Eye (tissue), 1 donor: ENCODE measurements at places on chromosomes 13 and 19.
A peak's percentile ranks its signal among the peaks of the same experiment; 100 is the strongest.

GRCh38 chr13:20136781-20137703, 23.8 kb downstream of the GJA3 start:
- DNase-seq = peak; percentile 35

DNA sequence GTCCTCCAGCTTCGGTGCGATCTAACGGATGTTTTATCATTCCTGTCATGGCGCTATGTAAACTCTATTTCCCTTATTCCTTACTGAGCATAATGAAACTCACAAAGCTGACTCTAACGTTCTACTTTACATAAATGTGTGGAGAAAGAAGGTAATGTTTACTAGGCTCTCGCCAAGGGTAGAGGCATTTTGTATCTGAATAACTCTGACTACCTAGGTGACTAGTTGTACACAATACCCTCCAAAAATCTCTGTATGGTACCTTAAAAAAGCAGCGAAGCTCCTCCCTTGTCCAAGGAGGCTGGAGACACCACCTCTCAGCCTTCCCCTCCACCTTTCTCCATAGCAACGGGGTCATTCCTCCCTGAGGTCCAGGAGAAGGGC, 316 bp upstream of the ZNF530 start:
- no peak for DNase-seq

DNA sequence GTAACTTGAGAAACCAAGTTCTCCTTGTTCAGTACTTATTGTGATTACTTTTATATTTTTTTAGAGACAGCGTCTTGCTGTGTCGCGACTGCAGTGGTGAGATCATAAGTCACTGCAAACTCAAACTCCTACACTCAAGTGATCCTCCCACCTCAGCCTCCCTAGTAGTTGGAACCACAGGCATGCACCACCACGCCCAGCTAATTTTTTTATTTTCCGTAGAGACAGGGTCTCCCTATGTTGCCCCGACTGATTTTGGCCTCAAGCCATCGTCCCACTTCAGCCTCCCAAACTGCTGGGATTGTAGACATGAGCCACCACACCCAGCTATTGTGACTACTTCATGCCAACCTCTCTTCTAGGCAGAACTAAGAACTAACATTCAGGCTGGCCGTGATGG, 8.3 kb downstream of the C19orf53 start:
- no peak for DNase-seq

GRCh38 chr13:42101821-42102585, 53.6 kb downstream of the DGKH start:
- no peak for DNase-seq

- DNase-seq = no peak
These were observed 7.1 kb downstream of the ARHGAP45 start for GRCh38 chr19:1073956-1074517.

GRCh38 chr13:113937527-113938180, 36.2 kb downstream of the C13orf46 start:
- peak; percentile 82 for DNase-seq

GRCh38 chr13:42405665-42406390, 133.9 kb downstream of the AKAP11 start:
- DNase-seq = peak; percentile 22

DNA sequence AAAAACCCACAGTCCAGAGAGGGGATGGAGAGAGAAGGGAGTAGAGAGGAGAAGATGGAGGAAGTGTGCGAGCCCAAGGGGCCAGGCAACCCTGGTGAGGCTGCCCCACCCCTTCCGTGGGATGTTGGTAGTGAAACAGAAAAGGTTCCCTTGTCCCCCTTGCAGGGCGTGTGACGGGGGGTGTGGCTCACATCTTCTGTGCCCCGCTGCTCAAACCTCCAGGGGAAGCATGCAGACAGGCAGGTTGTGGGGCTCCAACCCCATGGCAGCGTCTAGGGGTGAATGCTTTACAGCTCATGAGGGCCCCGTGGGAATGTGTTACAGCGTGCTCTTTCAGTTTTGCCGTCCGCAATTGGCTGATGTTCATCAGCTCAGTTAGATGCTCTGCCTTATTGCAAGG, 14.7 kb upstream of the EVI5L start:
- DNase-seq = no peak

DNA sequence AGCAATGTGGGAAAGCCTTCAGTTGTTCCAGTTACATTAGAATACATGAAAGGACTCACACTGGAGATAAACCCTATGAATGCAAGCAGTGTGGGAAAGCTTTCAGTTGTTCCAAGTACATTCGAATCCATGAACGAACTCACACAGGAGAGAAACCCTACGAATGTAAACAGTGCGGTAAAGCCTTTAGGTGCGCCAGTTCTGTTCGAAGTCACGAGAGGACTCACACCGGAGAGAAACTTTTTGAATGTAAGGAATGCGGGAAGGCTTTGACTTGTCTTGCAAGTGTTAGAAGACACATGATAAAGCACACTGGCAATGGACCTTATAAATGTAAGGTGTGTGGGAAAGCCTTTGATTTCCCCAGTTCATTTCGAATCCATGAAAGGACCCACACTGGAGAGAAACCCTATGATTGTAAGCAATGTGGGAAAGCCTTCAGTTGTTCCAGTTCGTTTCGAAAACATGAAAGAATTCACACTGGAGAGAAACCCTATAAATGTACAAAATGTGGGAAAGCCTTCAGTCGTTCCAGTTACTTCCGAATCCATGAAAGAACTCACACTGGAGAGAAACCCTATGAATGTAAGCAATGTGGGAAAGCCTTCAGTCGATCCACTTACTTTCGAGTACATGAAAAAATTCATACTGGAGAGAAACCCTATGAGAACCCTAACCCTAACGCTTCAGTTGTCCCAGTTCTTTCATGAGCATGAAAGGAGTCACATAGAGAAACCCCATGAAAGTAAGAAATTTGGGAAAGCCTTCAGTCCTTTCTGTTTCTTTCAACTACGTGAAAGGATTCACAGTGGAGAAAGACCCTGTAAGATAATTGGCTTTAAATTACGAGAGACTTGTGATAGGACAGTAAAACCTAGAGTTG, 20.1 kb downstream of the ZNF627 start:
- DNase-seq = no peak

GRCh38 chr13:72643311-72643989, 84.0 kb downstream of the MZT1 start:
- DNase-seq = peak; percentile 28

GRCh38 chr13:84192125-84192524, 309.9 kb upstream of the SLITRK1 start:
- no peak for DNase-seq

- no peak for DNase-seq
These were observed 167.1 kb upstream of the SPRY2 start for GRCh38 chr13:80508031-80508430.

- no peak for DNase-seq
These were observed 320.6 kb downstream of the GPC5 start for GRCh38 chr13:91719033-91719432.

GRCh38 chr19:32599736-32600157, 18.8 kb downstream of the PDCD5 start:
- DNase-seq = peak; percentile 71

- DNase-seq = no peak
These were observed 96.7 kb downstream of the GJA3 start for GRCh38 chr13:20064128-20064527.

- DNase-seq = peak; percentile 87
These were observed at the start of gene PGPEP1 for GRCh38 chr19:18340190-18340989. TSS of gene PGPEP1 (plus strand) at chr19:18340598. CDS start at chr19:18340682, 84 bp downstream.

GRCh38 chr19:1774989-1775772, 21.9 kb downstream of the ONECUT3 start:
- no peak for DNase-seq

DNA sequence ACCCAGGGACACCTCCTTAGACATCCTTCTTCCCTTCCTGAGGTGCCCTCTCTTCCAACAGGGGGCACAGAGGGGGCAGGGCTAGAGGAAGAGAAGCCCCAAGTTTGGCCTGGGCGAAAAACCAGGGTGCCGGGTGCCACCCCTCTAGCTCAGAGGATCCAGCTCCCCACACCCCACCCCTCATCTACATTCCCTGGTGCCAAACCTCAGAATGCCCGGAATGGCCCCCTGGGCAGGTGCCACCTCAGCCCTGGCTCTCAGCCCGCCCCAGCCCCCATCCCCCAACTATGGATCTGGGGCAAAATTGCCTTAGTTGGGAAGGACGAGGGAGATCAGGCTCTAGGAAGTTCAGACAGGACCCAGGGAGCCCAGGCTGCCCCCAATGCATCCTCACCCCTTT, 2.0 kb downstream of the CNN1 start:
- no peak for DNase-seq

DNA sequence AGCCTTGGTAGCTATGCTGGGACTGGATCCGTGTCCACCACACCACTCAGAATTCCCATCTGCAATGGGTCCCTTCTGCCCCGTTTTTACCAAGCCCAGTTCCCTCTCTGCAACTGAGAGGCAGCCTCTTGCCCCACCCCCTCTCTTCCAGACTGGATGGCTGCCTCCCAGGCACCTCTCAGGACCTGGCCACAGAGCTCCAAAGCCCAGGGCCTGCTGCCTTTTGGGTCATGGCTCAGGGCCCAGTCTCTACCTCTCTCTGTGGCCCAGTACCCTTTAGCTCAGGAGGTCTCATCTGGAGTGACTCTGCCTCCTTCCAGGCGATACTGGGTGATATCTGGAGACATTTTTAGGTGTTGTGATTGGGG, 10.3 kb upstream of the ZBTB7A start:
- DNase-seq = no peak
